ENCODE measurements at places on chromosomes 5 and 9.

- no peak for DNase-seq
Observed at GRCh38 chr5:89397096-89397495, 514.1 kb upstream of the MEF2C start.

GRCh38 chr5:79976759-79977515 lies 14.1 kb downstream of the MTX3 start:
- no peak for DNase-seq

GRCh38 chr9:78009186-78009585 lies 22.4 kb downstream of the GNAQ start:
- no peak for DNase-seq

DNA sequence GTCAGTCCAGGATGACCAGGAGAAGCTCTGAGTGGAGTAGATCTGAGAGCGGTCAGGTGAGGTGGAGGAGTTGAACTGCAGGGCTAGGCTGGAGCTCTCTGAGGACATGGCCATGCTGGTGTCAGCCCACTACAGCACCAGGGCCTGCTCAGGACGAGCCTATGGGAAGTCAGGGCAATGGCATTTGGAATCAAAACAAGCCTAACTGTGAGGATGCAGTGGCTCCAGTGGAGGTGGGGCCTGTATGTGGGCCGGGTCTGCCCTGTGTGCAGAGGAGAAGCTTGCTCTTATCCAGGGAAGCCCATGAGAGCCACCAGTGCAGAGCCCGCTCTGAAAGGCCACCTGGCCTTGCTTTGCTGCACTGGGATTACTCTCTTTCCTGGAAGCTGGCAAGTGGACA lies 11.1 kb downstream of the CXCL14 start:
- DNase-seq = no peak

GRCh38 chr5:73709536-73710129 lies 83.6 kb downstream of the ARHGEF28 start:
- no peak for DNase-seq

DNA sequence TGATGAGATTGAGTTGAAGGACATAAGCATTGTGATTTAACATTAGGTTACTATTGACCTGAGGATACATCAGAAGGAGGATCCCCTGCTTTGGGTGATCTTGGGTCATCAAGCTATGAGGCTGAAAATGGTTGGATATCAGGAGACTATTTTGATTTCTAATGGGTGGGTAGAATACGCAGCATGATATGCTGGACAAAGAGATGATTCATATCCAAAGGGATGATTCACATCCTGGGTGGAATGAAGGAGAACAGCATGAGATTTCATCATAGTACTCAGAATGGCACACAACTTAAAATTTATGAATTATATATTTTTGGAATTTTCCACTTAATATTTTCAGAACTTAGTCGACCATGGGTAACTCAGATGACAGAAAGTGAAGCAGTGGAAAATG lies 1759.5 kb upstream of the C9orf72 start:
- DNase-seq = no peak

Measured in NCI-H1436 (cell line).